ENCODE measurements at places on chromosomes 12 and 14.

DNA sequence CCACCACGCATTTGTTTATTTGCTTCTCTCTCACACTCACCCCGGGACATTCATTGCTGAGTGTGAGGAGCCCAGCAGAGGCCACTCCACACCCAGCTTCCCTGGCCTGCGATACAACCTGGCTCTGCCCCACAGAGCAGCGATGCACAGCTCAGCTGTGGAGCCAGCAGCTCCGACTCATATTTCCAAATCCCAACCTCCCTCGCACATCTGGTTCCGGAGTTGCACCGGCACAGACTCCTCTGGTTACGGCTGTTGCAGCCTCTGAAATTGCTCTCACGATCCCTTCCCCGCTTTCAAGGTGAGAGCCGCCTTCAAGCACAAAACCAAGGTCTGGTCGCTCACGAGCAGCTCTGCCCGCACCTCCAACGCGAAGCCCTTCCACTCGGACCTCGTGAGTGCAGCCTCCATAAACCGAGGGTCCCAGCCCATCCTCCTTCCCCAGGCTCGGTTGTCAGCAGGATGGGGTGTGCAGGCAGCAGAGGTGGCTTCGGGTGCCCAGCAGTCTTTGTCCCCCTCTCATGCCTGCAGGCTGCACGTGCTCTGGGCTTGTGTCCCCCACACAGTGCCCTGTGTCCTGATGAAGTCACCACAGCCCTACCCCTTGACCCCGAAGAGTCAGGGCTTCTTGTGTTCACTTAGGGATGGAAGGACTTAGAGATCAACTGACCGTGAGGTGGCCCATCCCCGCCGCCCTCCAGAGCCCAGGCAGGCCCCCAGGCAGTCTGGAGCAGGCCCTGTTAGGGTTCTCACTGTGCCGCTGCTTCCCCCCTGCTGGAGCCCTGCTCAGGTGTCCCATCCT is 184.3 kb downstream of the ADGRD1 start:
- peak; percentile 85 for DNase-seq

DNA sequence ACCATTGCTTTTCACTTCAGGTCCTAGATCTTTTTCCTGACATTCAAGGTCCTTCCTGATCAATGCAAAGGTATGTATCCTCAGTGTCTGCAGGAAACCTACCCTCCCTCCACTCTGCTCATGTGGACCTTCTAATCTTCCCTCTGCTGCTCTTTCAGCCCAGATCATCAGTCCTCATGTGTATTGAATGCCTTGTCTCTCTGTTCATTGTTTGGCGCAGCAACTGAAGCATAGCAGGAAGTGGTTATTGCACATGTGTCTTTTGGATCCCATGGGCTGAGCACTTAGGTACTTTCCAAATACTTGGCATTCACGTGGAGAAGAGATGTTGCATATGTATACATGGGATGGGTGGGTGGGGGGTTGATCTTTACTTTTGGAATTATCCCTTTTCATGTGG is 4.3 kb upstream of the NIN start:
- no peak for DNase-seq

GRCh38 chr12:88677464-88677863 is 97.2 kb upstream of the KITLG start:
- DNase-seq: no peak

- no peak for DNase-seq
These were observed 194.9 kb upstream of the OR4E1 start for GRCh38 chr14:21868442-21869046.

DNA sequence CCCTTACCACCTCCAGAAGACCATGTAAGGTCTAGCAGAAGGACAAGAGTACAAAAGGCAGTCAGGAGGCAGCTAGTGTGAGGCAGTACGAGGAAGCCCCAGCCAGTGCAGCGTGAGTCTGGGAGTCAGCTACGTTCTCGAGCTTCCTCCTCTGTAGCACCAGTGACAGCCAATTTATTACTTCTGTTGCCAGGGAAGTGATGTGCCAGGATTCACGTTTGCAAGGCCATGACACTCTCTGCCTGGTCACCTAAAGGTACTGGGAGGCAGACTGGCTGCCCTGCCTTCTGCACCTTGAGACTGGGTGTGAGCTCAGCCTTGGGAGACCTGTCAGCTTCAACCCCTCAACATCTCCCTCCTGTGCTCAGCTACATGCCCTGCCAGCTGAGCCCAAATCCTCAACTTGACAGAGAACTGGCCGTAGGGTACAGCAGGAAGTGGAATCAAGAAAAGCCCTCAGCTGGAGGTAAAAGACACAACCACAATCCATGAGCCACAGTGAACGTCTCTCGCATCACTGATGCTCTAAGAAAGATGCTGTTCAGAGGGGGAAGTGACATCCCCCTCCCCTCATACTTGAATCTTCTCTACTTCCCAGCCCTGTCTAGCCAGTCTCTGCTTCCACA is 182.5 kb upstream of the RGS6 start:
- DNase-seq: no peak

- no peak for DNase-seq
These were observed 30.9 kb downstream of the GPHB5 start for GRCh38 chr14:63287666-63288483.

DNA sequence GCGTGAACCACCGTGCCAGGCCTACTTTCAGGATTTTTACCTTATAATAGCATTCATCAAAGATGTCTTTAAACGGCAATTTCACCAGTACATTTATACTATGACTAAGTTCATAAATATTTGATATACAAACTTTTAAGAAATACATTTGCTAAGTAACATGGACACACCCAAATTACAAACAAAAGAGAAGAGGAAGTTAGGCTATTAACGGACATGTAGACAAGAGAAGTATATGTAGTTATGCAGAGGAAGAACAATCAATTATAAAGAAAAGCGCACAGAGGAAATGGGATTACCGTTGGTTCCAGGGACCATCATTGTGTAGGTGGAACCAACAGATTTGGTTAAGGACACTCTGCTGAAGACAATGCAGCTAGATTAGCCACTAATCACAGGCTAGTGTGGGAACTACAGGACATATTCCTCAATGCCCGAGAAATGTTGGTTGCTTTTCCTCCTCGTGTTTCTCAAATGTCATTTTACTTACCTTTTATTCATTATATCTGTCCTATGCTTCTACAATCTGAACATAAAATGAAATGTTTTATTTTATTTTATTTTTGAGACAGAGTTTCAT is 24.0 kb upstream of the PKP2 start:
- DNase-seq: no peak

GRCh38 chr12:47035484-47035883 is 43.9 kb upstream of the PCED1B start:
- no peak for DNase-seq

- no peak for DNase-seq
These were observed 59.1 kb downstream of the RASSF3 start for GRCh38 chr12:64669270-64669842.

DNA sequence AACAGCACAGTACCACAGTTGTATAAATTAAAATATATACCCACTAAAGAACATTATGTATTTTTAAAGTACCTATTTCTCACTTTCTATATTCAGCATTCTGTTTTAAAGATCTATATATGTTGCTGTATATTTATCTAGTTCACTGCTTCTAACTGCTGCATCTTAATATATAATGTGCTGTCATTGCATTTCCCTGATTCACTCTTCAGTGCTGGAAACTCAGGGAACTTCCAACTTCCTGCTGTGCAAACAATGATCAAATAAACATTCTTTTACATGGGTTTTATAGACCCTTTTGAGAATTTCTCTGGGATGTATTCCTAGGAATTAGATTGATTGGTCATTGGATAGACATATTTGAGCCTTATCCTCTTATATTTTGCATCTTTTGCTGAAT is 379.1 kb downstream of the APAF1 start:
- no peak for DNase-seq

DNA sequence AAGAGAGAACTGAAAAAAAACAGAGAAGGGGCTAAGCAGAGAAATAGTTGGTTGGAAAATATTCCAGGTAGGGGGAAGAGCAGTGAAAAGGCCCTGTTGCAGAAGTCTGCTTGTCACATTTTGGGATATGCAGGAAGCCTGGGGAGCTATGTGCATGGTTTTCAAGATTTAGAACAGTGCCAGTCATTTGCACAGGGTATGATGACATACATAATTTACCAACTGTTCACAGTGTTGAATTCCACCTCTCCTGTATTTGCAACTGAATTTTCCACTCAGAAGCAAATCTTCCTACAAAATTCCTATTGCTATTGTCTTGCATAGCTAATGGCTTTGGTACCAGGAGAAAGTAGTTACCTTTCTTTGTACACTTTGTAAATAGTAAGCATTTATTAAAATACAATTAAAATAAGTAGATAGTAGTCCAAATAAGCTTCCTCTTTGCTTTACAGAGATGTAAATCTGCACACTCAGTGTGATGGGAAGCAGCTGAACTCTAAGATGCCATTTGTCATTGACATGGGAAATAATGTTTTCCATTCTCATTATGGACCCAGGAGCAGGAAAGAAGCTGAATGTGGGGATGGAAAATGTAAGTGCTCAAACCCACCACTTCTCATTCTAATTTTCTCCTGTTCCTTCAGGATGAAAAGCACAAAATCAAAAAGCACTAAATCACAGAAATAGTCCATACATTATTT is 177.4 kb downstream of the BTG1 start:
- no peak for DNase-seq

DNA sequence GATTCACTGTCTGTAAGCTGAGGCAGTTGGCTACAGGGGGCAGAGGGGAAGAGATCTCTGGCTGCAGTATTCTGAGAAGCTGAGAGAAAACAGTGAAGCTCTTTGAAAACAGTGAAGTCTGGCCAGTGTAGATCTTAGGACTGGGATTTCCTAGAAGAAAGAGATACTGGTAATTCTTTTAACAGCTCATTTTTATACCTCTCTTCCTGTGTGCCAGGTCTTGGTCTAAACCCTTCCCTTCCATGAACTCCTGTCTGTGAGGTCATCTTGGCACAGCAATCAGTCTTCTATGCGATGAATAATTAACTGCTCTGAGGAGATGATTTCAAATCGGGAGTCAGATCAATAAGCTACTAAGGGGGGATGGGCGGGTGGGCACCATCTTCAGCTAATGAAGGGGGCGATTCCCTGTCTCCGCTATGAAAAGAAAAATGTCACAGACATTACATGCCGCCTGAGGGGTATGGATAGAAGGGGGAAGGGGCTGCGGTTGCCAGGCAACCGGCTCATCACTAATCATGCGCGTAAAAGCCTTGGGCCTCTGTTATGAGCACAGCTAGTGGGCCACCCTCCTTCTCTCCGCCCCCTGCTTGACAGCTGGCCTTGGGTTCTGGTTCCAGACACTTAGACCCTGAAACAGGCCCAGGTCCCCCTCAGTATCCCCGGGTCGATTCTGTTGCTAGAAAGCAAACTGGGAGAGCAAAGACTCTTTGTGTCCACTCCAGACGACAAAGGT is 75.3 kb upstream of the CEP83 start:
- DNase-seq: no peak

GRCh38 chr12:65022960-65023359 is 98.1 kb downstream of the WIF1 start:
- DNase-seq: no peak

DNA sequence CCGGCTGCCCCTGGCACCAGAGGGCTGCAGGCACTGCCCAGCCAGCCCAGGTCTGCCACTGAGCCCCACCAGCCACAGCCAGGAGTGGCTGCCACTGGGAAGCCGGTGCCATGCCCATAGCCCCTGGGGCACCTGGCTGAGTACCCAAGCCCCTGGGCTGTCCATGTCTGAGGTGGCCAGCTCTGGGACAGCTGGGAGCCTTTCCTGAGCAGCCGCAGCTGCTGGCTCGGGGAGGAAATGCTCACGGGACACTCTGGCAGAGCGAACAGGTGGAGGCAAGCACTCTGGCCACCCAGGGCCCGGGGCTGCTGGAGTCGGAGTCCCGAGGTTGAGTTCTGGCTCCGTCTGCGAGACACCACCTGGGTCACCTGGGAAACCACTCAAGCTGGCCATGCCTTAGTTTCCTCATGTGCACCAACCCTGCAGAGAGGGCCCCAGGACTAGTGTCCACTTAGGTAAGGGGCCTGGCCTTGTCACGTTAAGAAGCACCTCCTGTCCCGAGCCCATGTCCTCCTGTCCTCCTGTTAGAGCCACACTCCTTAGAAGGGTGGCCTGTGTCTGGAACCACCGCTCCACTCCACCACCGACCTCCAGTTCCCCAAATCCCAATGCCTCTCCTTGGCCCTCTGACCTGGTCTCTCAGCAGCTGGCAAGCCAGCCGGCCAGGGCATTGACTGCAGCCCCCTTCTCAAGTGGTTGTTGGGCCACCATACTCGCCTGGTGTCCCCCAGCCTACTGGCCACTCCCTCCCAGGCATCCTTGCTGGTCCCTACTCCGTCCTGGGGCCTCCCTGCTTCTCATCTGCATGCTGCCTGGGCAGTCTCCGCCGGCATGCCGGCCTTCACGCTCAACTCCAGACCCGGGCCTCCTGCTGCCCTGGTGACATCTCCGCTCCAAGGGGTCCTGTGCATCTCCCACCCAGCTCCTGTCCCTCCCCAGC is 45.3 kb downstream of the BEGAIN start:
- no peak for DNase-seq

GRCh38 chr12:124517260-124518050 is 50.0 kb downstream of the NCOR2 start:
- peak; percentile 66 for DNase-seq

GRCh38 chr12:46465307-46465706 is 92.7 kb upstream of the SLC38A2 start:
- DNase-seq: no peak

DNA sequence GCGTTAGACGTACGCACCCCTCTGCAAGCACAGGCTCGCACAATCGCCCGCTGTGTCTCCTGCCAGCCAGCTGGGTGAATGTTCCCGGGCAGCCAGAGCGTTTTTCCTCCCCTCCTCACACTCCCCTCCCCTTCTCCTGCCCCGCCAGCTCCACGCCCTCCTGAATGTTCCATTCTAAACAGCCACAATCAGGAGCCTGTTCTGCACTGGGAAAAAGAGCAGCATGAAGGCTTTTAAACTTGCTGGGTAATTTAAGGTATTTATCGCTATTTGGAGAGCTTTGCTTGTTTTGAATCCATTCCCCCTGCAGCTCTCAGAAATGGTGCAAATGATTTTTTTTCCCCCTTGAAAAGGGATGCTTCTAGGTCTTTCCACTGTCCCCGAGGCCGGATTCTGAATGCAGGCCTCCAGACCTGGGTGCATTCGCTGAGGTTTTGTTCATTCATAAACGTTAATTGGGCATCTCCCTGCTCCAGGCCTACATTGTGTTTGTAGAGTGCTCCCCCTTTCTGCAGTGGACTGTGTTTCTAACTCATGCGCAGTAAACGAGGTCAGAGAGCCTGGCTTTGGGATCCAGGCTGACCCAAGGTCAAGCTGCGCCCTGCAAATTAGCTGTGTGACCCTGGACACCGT is 212.5 kb downstream of the CHST11 start:
- no peak for DNase-seq

GRCh38 chr14:21041676-21042433 is at the start of gene RNASE7:
RNASE7 (plus strand) TSS chr14:21042362; CDS start chr14:21042993, 631 bp downstream.
- DNase-seq: no peak

- DNase-seq: no peak
These were observed 87.3 kb downstream of the KSR2 start for GRCh38 chr12:117881517-117881916.

DNA sequence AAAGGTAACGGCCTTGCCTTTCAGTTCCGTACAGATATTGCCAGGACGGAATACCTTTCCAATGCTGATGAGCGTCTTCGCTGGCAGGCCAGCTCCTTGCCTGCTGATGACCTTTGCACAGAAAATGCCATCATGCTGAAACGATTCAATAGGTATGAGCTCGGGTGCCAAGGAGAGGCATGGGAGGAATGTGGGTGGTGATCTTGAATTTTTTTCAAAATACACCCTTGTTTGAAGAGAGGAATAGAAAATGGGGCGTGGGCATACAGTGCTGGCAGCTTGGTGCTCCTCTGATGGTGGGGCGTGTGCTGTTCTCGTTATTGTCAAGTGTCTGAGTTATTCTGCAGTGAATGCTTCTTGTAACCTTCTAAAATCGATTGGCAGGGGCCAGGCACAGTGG is 52.5 kb downstream of the HSP90AA1 start:
- no peak for DNase-seq

- no peak for DNase-seq
These were observed 46.9 kb downstream of the BTG1 start for GRCh38 chr12:92098594-92099380.
